ENCODE measurements at places on chromosomes 3 and 15. TPM values are rescaled to one million over a fixed set of nuclear protein-coding genes. Genes with fewer than 3 reads are reported as not detected.

Gene RYR3
- 2.0 TPM for total RNA-seq

GRCh38 chr15:83747050-83747717, 93.3 kb downstream of the ADAMTSL3 start:
- DNase-seq, result peak; percentile 25

Gene ADPGK
- total RNA-seq, result 36.5 TPM

DNA sequence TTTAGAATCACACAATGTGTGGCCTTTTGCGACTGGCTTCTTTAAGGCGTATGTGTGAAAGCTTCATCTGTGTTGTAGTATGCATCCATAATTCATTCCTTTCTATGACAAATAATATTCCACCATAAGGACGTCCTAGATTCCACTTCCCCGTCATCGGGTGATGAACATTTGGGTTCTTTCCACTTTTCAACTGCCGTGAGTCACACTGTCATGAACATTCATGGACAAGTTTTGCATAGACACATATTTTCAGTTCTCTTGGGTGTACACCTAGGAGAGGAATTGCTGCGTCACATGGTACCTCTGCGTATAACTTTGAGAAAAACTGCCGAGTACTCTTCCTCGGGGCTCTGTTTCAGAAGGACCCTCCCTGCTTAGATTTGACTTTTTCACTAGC, 97.3 kb downstream of the TOP2B start:
- DNase-seq, result no peak

GRCh38 chr3:134594331-134594741, 56.5 kb downstream of the KY start:
- no peak for DNase-seq

DNA sequence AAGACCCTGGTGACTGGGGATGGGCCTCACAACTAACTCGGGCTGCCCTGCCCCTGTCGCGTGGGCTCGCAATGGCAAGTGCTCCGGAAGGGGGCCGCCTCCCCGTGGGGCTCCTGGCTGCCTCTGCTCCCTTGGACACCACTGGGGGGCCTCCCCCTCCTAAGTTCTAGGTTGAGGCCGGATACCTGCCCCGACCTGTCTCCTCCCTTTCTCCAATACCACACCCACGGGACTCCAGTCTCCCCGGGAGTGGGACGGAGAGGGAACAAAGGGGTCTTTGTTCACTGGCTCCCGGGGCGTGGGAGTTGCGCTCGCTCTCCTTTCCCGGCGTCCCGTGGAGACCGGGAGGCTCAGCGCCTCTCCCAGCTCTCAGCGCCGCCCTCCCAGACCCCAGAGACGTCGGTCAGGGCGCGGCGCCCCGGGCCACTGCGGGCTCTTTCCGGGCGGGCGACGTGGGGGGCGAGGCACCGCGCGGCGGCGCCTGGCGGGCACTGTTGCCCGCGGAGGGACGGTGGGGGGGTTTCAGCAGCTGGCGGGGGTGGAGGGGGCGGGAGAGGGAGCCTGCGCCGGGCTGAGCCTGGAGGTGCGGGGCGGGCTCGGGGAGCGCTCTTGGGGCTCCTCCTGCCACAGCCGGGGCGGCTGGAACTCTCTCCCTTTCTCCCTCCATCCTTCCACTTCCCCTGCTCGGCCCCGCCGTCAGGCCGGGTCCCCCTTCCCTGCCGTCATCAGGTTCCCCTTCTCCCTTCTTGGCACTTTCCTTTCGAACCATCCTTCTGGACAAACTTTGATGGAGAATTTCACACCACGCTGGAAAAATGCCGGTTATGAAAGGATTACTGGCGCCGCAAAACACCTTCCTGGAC, at the start of gene KCNH8:
Gene KCNH8 (plus strand): TSS at position 606 of the 863 bp plus-strand sequence. CDS start 210 bp downstream, at position 816.
- peak; percentile 10 for DNase-seq

DNA sequence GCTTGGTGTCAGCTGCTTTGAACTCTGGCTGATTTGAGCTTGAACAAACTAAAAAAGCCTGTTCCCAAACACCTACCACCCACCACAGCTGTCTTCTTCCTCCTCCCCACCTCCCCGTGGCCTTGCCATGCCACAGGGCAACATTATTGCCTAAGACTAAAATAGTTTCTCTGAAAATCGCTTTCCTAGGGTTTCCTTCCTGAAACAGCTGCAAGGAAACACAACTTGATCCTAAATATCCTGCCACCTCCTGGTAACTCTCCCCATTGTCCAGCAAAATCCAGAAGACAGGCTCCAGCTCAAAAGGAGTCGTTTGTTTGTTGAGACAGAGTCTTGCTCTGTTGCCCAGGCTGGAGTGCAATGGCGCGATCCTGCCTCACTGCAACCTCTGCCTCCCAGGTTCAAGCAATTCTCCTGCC, 193.9 kb upstream of the TPM1 start:
- DNase-seq, result no peak

Gene CCR9
- 0.23 TPM for total RNA-seq

DNA sequence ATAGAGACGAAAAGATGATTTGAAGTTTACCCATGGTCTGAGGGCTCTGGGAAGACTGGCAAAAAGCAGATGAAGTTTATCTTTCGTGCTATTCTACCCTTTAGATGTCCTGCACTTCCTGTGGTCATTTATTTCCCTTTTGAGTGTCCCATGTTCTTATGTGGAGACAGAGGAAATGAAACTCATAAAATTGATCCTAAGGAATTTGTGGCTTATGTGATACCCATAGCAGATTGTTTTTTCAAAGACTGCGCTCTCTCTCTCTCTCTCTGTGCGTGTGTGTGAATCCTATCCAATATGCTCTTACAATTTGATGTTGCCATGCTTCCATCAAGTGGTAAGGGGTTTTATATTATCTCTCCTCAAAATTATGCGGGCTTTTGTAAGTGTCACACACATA, 607.5 kb upstream of the DPPA4 start:
- no peak for DNase-seq

DNA sequence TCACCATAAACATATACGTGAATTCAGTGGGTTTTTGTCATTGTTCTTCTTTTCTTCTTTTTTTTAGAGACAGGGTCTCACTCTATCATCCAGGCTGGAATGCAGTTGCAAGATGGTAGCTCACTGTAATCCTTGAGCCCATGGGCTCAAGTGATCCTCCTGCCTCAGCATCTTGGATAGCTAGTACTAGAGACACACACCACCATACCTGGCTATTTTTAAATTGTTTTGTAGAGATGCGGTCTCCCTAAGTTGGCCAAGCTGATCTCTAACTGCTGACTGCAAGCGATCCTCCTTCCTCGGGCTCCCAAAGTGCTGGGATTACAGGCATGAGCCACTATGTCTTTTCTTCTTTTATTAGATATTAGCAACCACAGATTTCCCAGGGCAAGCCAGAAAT, 220.6 kb downstream of the NLGN1 start:
- DNase-seq, result no peak

GRCh38 chr15:57570994-57571393, 20.7 kb upstream of the MYZAP start:
- DNase-seq, result no peak

GRCh38 chr3:16743276-16743675, 138.1 kb upstream of the DAZL start:
- no peak for DNase-seq

GRCh38 chr3:120171134-120171873, 77.1 kb upstream of the GSK3B start:
- no peak for DNase-seq

DNA sequence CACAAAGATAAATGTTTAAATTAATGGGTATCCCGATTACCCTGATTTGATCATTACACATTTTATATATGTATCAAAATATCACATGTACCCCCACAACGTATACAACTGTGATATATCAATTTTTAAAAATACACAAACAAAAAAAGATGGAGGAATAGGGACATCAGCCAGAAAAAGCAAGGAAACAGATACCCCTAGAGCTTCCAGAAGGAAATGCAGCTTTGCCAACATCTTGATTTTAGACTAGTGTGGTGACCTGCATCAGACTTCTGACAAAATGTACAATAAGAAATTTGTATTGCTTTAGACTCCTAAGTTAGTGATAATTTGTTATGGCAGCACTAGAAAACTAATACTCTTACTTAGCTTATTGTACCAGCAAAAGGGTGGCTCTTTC, 483.8 kb downstream of the TUSC7 start:
- no peak for DNase-seq

DNA sequence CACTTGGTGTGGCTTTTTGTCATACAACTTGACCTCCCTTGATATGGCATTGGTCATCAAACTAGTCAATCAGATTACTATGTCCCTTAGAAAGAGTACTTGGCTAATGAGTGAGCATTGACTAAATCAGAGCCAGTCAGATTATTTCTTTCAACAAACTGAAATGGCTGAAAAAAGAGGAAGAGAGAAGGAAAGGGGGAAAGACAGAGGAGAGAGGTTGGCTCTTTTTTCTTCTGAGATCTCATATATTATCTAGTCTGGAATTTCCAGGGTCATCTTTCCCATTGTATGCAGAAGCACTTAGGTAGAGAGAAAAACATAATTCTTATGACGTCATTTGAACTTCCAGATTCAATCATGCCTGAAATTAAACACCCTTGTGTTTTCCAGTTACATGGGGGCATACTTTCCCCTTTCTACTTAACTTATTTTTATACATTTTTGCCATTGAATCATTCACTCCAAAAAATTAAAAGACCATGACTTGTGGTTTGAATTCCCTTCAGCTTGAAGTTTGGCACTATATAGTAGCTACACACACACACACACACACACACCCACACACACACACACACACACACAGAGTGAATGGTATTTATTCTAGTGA, 387.8 kb downstream of the LSAMP start:
- DNase-seq, result no peak

GRCh38 chr3:138180375-138181029, 5.8 kb upstream of the DBR1 start:
- peak; percentile 23 for DNase-seq

- no peak for DNase-seq
Measured at GRCh38 chr3:113658107-113658506, 38.3 kb downstream of the USF3 start.

DNA sequence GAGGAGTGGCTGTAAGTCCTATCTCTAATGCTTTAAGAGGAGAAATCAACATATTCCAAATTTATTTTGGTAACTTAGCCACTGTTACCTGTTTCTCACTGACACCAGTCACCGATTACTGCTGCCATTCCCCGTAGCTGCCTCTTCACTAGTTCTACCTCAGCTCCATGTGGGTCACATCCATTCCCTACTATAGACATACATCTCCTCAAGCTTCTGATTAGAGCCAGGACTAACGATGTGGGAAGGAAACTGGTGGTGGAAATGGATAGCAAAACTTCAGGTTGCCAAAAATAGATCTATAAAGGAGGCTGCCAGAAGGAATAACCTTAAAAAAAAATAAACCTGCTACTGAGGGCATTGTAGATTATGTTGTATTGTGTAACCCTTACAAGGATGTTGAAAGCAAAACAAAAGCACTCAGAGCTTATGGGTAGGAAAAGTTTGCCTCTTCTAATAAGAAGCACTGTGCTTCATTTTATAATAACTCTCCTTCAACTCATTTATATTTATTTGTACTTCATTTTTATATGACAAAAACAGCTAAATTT, 56.0 kb downstream of the KAT2B start:
- DNase-seq, result no peak

Gene ZPLD1
- 14.2 TPM for total RNA-seq

Gene ITIH3
- total RNA-seq, result 2.0 TPM

DNA sequence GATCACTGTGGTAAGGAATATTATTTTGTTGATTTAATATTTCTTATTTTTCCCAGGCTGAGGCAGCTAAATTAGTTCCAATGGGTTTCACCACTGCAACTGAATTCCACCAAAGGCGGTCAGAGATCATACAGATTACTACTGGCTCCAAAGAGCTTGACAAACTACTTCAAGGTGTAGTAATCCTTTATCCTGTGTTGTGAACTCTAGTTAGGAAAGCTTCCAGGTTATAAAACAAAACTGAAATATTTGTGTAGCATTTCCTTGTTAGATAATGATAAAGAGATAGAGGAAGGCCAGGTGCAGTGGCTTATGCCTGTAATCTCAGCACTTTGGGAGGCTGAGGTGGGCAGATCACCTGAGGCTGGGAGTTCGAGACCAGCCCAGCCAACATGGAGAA, 11.1 kb downstream of the RAD51 start:
- no peak for DNase-seq

DNA sequence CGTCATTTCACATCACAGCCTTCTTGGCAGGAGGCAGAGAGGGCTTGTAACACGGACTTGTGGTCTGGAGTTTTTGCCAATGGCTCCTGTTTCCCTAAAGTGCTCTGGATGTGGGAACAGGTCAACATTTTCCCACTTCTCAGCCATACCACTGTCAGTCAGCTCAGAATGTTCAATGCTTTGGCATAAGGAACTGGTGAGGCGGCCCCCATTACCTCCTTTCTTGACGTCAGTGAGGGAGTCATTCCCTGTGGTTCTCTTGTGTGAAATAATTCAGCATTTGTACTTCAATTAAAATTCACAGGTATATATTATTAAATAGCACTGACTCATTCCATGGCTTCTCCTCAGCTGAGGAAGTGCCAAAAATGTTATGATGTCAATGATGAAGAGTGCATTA, 167.1 kb downstream of the P3H2 start:
- DNase-seq, result no peak

Gene SLC22A14
- total RNA-seq, result 0.46 TPM

Gene CD80
- total RNA-seq, result 0.46 TPM

- DNase-seq, result no peak
Measured at GRCh38 chr3:75978686-75979085, 193.3 kb upstream of the ZNF717 start.

DNA sequence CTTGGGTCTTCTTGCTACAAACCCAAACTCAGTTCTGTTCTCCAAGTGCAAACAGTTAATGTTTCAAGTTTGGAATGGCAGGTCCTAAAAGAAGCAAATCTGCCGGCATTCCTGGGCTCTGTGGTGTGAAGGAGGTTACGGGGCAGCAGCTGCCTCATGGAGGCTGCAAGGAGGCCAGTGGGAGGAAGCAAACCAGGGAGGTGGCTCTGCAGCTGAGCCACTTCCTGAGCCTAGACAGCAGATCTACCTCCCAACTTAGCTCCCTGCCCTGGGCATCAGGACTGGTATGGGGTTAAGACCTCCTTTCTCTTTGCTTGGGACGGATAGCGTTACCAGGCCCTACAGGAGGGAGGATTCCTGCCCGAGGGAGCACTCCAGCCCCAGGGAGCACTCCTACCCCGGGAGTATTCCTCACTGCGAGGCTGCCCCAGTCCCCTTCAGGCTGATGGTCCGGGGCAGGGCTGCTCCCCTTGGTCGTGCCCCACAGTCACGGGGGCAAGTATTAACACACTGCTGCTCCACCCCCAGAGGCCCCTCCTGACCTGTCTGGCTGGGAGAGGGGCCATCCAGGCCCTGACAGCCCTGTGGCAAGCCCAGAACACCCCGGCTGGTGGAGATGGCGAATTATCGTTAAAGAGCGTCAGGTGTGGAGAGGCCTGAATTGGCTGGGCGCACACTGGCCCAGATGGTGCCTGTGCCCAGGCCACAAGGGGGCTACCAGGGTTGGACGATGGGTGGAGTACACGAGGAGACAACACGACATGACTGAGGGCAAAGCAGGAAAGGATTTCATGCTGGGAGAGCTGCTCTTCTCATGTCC, 129.9 kb downstream of the ATP10A start:
- DNase-seq, result no peak

Gene RAB8B
- 41.4 TPM for total RNA-seq

Gene CNTN6
- not detected for total RNA-seq

DNA sequence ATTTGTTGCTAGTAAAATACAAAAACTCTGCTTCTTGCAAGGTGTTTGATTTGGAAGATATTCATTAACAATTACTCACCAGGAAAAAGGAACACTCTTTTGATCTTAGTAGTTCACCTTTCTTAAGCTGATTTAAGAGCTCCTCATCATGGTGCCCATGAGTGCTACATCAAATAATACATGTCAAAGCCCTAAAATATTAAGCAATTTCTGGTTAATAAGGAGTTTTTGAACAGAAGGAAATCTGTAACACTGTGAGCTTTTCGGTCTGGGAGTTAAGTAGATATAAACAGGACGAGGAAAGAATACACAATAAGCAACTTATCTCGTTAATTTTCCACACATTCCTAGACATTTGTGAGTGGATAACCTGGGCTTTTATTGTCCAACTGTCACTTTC, 83.9 kb upstream of the DCBLD2 start:
- no peak for DNase-seq

Gene UBR1
- total RNA-seq, result 31.1 TPM

All from mucosa of gallbladder (tissue), 1 donor.